Stimulated activated CD4-positive, alpha-beta T cell treated with anti-CD3 and anti-CD28 coated beads, TNF-alpha, amount 100 ng/mL, for 1 hour (primary cell): ENCODE measurements at places on chromosomes 1 and 21.

- no peak for DNase-seq
Observed at GRCh38 chr1:84398175-84399155, at the start of gene DNASE2B. Gene DNASE2B, plus strand, starts transcription at chr1:84398484. Its CDS starts 81 bp downstream, at chr1:84398565.

DNA sequence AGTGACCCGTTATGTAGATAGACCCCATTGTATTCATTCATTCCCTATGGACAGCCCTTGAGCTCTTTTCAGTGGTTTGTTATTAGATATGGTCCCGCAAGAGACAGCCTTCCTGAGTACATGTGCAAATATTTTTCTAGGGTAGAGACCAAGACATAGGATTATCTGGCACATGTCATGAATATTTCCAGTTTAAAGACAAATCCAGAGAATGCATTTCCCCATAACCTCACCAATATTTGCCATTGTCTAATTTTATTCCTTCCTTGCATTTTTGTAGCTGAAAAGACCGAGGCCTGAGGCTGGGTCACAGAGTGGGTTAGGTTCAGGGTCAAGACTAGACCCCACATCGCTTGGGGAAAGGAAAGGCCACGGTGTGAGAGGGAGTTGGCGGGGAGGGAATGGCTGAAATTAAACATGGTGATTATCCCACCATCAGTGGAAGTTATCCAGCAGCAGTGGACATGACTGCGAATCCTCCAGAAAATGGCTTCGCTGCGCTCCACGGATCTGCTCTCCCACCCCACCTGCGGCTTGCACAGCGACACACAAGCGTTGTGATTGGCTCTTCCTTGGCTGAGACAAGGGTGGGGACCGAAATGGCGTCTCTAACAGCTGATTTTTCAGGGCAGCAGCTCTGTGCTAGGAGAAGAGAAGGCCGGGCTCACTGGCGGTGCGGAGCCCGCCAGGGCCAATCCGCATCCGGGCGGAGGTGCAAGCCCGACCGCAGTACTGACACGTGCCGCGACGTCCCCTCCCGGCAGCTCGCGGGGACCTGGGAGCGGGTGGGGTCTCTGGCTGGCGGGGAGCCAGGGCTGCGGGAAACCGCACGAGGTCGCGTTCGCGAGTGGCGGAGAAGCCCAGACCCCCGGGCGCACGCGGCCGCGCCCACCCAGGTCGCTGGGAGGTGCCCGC lies 16.1 kb upstream of the STMN1 start:
- peak; percentile 27 for DNase-seq

DNA sequence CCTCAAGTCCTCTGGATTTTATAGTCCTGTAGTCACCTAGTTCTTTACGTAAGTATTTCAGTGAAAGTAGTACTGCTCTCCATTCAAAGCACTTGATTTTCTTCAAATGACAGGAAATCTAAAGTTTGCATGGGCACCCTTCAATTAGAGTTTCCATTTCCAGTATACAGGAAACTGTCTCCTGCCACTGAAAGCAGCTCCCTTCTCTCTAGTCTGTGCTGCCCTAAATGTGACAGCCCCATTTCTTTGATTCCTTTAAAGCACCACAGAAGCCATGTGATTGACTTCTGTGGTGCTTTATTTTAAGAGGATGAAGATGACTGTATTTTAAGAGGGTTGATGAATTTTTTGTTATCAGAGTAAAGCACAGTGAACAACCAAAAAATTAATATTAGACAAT lies 226.1 kb downstream of the DNAH14 start:
- DNase-seq: no peak

DNA sequence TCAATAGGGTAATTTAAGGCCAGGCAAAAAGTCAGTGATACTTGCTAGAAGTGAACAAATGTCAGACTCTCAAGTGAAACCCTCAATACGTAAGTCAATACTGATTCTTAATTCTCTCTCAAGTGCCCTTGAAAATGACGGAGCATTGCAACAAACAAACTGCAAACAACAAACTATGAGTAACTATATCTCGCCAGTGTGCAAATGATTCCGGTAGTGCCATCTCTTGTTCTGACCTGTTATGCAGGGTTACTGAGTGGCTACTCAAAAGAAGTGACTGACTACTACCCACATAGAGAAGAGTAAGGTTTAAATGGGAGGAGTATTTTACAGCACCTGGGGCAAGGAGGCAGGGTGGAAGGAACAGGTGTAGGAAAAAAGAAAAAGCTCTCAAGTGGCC lies 1.6 kb downstream of the SLC19A2 start:
- DNase-seq: no peak

DNA sequence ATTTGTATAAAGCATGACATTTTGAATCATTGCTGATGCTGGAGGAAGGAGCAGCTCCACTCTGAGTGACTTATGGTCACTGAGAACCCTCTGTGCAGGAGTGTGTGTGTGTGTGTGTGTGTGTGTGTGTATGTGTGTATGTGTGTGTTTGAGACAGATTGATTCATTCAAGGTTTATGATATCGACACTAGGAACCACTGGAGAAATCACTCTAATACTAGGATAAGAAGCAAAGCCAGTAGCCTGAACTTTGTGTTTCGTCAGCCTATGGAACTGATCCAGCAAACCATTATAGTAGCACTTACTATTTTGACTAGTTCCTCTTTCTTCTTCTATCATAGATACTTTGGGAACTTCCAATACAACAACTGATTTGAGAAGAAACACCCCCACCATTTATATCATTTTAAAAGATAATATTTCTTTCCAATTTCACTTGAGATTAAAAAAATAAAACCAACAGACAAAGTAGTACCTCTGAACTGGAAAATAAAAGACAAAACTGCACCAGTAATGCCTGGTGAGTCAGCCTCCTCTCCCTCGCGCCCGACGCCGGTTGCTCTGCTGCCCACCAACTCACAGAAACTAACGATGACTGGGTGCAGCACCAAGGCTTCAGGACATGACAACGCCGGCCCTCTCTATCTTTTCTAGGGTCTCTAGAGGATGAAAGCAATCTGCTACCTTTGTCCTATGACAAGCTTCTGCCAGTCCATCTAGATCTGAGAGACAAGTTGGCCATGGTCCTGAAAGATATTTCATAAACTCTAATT lies 20.9 kb downstream of the SLAMF1 start:
- DNase-seq: no peak

DNA sequence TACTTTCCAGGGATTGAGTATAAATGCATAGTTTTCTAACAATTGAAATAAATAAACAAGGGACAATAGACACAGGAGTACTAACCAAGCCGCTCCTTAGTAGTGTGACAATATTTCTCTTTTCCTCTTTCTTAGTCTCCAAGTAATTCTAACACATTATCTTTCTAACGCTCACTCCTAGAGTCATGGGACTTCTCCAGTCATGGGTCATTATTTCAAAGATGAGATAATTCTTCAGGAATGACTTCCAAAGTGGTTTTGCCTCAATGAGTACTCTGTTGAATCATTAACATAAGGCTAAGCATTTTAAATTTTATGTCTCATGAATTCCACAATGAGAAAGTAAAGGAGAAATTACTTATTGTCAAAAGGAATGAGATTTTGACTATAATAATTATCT lies 605.8 kb upstream of the ADAMTS5 start:
- DNase-seq: no peak

DNA sequence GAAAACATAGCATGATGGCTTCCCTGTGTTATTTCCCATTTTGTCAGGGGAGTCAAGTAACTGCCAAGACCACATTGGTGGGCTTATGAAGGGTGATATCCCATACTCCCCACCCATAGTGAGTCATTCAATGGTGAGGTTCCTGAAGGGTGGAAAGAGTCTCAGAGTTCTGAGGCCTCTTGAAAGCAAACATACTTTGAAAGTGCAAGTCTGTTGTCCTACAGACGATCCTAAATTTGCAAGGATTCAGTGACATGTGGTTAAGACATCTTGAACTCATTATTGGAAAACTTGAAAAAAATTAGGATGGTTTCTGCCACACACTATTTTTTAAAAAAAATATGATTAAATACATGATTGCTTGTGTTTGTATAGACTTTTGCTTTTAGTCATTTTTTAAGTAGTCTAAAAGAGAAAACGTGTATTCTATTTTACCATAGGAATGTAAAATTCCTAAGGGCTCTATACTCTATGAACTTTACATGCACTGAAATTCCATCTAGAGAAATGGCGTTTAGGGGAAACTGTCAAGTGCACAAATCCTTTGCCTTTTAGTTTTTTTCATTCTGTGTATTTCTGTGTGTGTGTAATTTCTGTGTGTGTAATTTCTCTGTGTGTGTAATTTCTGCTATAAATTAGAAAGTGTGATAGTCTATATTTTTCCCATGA lies 225.5 kb upstream of the ADAMTS5 start:
- no peak for DNase-seq

GRCh38 chr1:235637756-235638534 lies 11.6 kb downstream of the GNG4 start:
- DNase-seq: no peak

DNA sequence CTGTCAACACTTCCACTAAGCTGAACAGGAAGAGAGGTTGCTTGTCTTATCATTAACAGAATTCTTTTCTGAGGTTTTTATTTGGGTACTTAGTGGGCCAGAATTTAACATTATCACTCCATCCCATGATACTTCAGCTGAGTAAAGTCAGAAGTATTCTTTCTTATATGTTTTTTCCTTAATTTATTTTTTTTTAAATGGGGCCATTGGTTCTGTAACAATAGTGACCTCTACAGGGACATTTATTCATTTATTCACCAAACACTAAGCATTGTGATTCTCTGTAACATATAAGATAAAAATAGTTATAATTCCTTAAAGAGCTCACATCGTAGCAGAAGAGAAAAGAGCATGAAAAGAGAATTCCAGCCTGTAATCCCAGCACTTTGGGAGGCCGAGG lies 9.8 kb downstream of the GREM2 start:
- no peak for DNase-seq

DNA sequence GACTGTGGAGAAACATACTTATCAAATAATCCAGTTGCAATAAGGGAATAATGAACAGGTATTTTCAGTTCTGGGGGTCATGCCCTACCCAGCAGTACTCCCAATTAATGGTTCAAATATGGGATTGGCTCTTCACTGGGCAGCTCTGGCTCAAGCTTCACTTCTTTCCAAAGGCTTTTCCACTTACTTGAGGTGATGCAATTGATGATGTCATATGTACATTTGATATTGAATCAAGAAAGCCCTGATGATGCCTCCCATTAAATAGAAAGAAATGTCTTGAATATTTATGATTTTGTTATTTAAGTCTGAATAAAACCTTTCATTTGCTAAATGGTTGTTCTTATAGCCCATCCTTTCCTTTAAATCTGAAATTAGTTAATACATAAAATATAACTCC lies 789.9 kb downstream of the USP25 start:
- no peak for DNase-seq

DNA sequence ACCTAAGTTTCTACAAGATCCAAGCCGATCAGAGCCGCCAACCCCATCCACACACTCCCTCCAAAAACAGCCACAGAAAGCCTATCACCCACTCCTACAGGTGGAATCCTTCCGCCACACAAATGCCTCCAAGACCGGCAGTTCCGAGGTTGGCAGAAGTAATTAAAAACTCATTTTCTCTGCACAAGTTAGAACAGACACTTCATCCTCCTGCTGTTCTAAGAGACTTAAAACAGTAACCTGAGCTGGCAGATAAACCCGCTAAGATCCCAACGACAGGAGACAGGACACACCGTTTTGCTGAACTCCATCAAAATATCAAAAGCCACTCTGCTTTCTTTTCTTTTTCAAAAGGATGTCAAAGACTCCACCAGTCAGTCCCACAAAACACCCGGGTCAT lies 2.8 kb downstream of the SSBP3 start:
- no peak for DNase-seq

GRCh38 chr1:186220067-186220466 lies 155.0 kb downstream of the TPR start:
- DNase-seq: no peak

DNA sequence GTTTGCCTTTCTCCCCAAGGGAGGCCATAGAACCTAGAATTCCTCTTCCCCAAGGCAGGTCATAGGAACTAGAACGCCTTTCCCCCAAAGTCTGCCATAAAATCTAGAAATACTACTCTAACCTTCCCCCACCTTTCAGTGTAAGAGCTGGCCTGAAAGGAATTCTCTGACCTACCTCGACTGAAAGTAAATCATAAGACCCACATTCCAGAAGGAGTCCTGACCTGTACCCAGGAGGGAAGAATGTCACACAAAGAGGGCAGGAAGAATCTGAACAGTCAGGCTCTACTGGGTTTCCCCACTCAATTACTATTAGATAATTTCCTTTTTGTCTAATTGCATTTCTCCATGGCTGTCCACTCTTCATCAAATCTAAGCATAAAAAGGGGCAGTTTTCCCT lies 5.7 kb upstream of the ATG4C start:
- DNase-seq: no peak

GRCh38 chr1:180571832-180572636 lies 13.3 kb downstream of the OVAAL start:
- no peak for DNase-seq

DNA sequence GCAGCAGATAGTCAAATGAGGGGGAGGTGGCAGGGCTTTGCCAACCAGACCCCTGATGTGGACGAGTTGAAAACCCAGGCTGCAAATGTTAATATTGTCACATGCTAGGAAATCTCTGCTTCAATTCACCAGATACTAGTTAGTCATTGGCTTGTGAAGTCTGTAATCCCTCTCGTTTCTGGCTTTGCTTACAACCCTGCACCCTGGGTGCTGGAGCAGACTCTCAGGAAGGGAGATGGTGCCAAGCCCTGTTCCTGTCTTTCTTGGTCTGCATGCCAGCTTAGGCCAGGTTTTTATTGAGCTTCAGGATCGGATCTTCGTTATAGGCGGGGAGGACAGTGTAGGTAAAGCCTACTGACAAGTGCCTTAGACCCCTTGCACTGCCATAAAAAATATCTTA lies 53.3 kb downstream of the MDM4 start:
- no peak for DNase-seq

- no peak for DNase-seq
Observed at GRCh38 chr1:30780409-30780808, 22.8 kb upstream of the LAPTM5 start.

DNA sequence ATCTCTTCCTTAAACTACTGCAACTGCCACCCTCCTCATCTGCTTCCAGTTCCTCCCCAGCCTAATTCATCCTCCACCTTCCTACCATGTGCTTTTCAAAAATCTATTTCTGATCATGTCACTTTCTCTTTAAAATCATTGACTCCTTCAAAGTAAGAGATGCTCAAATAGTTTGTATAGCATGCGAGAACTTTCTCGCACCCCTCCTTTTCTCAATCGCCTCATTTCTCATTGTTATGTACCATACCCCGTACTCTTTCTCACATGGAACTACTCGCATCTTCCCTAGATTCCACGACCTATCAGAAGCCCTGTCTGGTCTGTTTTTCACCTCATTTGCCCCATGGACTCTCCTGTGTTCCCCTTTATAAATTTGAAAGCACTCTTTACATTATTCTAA lies 238.2 kb downstream of the NRIP1 start:
- DNase-seq: no peak

GRCh38 chr1:202623075-202623474 lies 87.2 kb downstream of the SYT2 start:
- no peak for DNase-seq

DNA sequence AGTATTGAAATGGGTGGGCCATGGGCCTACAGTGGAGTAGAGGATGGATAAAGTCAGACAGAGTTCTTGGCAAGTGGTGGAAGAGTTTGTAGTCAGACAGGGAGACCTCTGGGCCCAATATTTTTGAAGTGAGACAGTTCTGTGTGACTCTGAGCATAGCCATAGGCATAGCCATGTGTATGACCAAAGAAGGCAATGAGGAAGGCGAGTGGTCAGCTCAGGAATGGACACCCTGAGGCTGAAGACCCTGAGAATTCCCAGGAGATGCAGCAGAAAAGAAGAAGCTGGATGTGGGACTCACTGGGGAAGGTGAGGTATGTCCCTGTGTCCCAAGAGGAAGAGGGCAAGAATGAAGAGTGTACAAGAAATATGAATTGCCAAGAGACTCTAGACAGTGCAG lies 210.6 kb upstream of the IRF2BP2 start:
- no peak for DNase-seq
